ENCODE measurements at places on chromosomes 2 and 18.

- no peak for DNase-seq
Measured at GRCh38 chr2:104846786-104847585, 6.9 kb upstream of the POU3F3 start.

DNA sequence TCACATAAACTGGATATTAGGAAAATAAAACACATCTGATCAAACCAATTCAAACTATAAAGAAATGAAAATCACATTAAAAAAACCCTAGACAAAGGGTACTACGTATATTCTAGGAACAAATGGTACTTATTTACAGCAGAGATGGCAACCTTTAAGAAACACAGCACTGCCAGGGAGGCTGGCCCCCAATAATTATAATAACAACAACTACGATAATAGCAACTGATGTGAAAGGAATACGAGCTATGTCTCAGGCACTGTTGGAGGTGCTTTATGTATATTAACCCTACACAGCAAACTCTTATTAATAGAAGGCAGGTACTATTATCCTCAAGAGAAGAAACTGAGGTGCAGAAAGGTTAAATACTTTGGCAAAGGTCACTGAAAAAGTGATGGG is 193.9 kb downstream of the NBAS start:
- no peak for DNase-seq

DNA sequence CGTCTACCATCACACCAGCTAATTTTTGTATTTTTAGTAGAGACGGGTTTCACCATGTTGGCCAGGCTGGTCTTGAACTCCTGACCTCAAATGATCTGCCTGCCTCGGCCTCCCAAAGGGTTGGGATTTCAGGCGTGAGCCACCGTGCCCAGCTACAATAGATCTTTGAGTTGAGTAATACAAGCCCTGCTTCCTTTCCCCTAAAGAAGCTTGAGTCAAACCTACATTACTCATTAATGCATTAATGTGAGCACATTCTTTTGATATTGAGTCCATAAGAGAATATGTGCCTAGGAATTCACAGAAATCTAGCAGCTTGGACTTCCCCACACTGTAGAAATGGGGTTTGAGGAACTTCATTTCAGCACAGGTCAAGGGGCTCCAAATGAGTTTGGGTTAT is 39.6 kb downstream of the PSMG2 start:
- no peak for DNase-seq

GRCh38 chr2:9693196-9693491 is 62.3 kb upstream of the YWHAQ start:
- DNase-seq: no peak

GRCh38 chr2:133755480-133756300 is 187.4 kb upstream of the NCKAP5 start:
- no peak for DNase-seq

DNA sequence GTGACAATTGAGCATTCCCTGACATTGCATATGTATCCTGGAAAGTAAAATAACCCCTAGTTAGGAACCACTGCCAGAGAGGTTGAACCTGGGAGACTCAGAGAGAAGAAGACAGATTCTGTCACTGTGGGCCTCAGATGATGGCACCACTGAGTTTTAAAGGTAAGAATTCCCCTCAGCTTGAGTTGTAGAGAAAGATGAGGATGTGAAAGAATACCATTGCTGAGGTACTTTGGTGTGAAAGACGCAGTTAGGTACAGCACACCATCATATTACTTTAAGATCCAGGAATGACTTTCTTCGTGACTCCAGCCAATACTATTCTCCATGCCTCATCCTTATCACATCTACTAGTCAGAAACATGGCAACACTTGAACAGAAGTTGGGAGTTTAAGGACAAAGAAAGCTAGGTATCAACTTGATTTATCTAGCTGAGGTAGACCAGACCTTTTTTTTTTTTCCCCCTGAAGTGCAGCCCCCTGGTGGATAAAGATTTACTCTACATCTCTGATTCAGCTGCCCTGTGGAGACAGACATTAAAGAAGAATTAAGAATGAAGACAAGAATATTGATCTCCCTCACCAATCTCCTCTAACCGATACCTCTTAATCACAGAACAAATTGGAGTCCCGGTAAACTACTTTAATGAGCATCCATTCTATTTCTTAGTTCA is 630.5 kb upstream of the FANCL start:
- DNase-seq: no peak

DNA sequence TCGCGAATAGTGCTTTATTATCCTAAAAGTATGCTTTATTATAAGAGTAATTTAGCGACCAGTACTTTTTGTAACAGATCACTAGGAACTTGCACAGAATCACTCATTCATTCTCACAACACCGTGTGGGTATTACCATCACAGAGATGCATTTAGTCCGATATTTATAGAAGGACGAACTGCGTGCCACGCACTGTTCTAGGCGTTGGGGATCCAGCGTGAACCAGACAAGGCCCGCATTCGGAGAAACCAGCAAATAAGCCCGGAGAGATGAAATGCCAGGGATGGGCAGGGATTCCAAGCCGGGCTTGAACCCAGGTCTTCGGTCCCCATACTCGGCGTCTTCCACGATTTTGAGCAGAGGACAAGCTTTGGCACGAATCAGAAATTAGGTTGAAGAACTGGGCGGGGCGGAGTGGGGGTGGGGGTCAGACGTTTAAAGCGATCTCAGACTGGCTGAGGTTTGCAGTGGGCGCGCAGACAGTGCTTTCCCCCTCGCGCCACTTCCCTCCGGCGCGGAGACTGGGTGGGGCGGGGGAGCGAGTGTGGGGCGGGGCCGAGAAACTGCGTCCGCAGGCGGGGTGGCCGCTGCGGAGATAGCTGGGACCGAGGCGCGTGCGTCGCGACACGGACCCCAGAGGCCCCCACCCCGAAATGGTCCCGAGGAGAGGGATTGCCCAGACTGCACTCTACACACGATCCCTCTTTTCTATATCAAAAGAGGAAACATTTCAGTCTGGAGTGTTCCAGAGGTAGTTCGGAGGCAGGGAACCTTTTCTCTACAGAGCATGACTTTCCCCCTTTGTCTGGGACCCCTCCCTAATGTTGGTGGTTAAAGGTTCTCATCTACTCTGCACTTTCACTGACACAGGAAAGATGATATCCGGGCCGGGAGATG is 1.1 kb upstream of the CXCR4 start:
- DNase-seq: no peak

GRCh38 chr2:45128580-45128997 is 119.3 kb upstream of the SIX2 start:
- DNase-seq: no peak

DNA sequence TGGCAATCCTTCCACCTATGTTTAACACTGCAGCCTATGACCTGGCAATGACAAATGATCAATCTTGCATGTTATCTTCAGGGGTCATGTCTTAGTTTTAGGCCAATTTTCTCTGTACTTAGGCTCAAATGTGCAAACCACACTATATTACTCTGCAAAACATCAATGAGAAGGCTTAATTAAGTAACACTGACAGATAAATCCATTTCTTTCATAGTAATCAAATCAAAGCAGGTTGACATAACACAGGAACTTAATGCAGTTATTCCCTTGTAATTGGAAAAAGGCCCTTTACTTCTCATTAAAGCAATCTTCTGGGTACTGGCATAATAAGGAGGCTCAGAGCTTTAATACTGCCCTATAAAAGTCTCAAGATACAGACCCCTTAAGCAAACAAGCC is 114.4 kb downstream of the TCF4 start:
- no peak for DNase-seq

DNA sequence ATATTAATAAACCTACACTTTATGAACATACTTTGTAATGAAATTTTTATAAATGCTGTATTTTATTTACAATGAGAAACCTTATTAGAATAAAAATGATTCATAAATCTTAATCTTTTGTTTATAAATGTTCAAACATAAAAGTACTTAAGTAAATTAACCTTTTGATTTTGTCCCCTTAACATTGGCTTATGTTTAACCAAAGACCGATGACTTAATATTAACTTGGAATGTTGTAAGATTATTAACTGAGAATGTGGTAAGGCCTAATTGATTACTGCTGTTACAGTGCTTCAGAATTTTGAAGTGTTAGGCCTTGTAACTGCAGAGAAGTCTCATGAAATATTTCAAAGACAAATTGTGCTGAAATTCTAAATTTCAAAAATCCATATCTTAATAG is 5.7 kb downstream of the CPS1 start:
- DNase-seq: no peak

GRCh38 chr2:197131558-197131855 is 179.1 kb downstream of the ANKRD44 start:
- no peak for DNase-seq

Measured in H1 (cell line).